ENCODE measurements at places on chromosomes 1 and 21.

- DNase-seq: no peak
Measured at GRCh38 chr1:66050633-66051032, 257.9 kb downstream of the PDE4B start.

GRCh38 chr21:42721341-42721824, 68.0 kb downstream of the PDE9A start:
- DNase-seq: no peak

- no peak for DNase-seq
Measured at GRCh38 chr1:248152056-248152827, 7.3 kb downstream of the OR2M5 start.

- no peak for DNase-seq
Measured at GRCh38 chr1:82337635-82338034, 536.9 kb downstream of the ADGRL2 start.

DNA sequence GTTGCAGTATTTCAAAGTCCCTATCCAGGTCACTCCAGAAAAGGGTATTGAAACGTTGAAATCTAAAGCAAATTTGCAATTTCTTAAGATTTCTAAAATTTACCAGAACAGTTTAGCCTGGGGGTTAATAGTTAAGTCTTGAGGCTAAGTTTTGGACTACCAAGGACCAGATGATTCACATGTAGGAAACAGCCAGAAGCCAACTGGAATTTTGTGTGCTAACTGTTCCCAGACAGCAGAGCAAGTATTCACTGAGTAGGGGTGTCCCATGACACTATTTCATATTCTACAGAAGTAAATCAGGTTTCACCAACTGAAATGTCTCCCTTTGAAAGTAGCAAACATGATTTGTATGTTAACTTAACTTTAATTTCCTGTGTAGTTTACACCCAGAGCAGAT, 11.5 kb upstream of the C1orf105 start:
- DNase-seq: no peak

DNA sequence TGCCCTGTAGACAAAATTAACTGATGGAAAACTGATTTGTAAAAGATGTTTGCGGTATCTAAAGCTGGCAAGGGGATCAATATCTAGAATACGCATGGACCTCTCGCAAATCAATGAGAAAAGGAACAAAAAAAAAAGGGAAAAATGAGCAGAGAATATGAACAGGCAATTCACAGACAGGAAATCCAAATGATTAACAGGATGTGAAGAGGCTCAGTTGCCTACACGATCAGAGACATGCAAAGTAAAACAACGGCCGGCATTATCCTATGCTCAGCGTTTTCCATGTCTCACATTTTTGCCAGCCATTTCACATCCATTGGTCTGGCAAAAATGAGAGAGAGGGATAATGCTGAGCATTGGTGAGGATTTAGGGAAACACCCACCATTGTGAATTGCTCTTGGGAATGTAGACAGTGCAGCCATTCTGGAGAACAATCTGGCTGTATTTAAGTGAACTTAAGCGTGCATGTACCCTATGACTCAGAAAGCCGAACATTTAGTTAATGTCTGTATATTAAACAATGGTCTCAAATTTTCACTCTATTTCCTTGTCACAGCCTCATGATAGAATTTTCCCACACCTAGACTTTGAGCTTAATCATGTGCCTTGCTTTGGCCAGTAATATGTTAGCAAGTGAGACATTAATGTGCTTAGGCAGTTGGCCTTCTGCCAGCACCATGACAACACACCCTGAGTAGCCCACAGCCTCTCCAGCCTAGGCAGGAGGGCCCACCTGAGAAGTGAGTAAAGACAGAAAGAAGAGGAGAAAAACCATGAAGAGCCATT, 61.0 kb upstream of the NBPF3 start:
- no peak for DNase-seq

GRCh38 chr1:82845866-82846265, 1045.1 kb downstream of the ADGRL2 start:
- no peak for DNase-seq

- DNase-seq: no peak
Measured at GRCh38 chr1:219461981-219462400, 150.9 kb downstream of the ZC3H11B start.

DNA sequence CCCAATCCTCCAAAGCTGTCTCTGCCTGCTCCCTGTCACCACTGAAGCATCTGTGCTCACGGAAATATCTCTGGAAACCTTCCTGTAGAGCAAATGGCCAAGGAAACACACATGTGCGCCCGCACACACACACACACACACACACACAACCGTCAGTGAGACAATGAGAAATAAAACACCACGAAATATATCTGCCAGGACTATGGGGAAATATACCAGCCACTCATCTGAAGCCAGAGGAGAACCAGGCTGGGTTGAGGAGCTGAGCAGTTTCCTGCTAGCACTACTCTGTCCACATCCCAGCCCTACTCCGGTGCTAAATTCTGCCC, 25.1 kb upstream of the PLXNA2 start:
- no peak for DNase-seq

- no peak for DNase-seq
Measured at GRCh38 chr21:45817345-45817744, 164.2 kb upstream of the COL6A1 start.

DNA sequence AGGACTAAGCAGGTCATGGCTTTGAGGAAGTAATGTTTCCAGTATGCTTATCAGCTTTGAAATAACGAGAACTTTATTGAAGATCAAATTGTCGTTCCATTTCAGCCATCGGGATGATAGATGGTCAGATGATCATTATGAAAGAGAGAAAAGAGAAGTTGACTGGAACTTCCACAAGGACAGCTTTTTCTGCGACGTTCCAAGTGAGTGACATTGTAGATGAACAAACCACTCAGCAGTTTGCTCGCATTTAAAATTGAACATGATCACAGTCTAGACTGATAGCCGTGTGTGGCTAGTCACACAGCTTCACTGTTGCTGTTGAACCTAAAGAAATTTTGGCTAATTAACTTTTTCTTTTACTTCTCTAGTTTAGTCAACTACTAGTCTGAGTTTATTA, 151.1 kb downstream of the TLR5 start:
- no peak for DNase-seq

DNA sequence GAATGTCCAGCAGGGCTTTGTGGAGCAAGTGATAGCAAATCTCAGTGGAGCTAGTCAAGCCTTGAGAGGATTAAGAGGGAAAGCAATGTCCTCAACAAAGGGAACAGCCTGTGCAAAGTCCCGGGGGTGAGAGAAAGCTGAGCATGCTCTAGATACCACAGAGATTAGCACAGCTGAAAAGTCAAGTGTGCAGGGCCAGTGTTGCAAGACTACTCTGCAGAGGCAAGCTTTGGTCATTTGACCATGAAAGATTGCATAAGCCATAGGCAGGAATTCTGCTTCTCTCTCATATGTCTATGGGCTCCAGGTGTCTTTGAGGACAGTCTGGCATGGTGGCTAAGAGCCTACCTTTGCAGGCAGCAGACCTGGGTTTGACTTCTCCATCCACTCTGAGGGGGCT, 181.0 kb upstream of the JUN start:
- no peak for DNase-seq

- no peak for DNase-seq
Measured at GRCh38 chr1:12035312-12035711, 16.0 kb downstream of the MIIP start.

- DNase-seq: no peak
Measured at GRCh38 chr1:43473463-43473862, 19.7 kb upstream of the HYI start.
